ENCODE measurements at places on chromosomes 2 and 18.

- DNase-seq = peak; percentile 94
Observed at GRCh38 chr2:5691985-5692529, at the start of gene SOX11. Gene SOX11 (plus strand): TSS chr2:5692384. CDS start chr2:5692722, 338 bp downstream.

DNA sequence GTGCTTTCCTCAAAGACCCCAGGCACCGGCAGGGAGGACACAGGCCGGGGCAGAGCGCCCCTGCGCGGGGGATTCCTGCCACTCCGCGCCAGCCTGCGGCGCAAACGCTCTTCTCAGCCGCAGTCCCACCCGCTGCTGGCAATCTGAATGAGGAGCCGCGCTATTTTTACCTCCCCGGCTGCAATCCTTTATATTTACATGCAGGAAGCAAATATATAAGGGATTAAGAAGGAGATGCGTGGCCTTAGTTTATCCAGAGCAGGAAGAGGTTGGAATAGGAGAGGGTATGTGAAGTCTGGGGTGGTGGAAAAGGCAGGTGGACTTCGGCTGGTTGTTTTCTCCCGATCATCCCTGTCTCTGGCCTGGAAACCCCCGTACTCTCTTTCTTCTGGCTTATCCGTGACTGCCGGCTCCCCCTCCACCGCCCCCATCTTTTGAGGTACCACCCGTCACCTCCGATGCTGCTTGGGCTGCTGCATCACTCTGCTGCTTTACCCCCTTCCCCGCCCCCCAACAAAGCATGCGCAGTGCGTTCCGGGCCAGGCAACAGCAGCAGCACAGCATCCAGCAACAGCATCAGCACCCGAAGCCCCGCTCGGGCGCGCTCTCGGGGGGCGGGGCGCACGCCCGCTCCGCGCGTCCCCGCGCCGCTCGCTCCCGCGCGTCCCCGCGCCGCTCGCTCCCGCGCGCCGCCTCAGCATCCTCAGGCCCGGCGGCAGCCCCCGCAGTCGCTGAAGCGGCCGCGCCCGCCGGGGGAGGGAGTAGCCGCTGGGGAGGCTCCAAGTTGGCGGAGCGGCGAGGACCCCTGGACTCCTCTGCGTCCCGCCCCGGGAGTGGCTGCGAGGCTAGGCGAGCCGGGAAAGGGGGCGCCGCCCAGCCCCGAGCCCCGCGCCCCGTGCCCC lies at the start of gene ADAM23:
ADAM23 (plus strand) TSS at position 700 of the 902 bp plus-strand sequence. CDS start 335 bp downstream, outside the sequence.
- peak; percentile 29 for DNase-seq

- no peak for DNase-seq
Observed at GRCh38 chr2:216183462-216183861, 74.3 kb downstream of the XRCC5 start.

- DNase-seq = no peak
Observed at GRCh38 chr2:241801611-241802420, 7.2 kb upstream of the NEU4 start.

DNA sequence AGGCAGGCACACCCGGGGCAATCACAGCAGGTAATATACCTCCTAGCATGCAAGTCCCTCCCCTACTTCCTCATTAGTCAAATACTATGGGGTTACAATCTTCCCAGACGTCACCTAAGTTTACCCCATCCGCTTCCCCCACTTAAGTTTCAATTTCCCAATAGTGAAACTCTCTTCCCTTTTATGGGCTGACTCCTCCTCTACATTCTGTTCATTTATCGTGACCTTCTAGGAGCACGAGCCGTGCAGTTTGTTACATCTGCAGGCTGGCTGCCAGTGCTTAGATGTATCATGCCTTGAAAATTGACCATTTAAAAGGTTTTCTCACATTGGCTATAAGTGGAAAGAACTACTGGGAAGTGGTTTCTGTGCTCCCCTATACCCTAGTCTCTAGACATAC lies 1357.8 kb upstream of the CRIM1 start:
- no peak for DNase-seq

DNA sequence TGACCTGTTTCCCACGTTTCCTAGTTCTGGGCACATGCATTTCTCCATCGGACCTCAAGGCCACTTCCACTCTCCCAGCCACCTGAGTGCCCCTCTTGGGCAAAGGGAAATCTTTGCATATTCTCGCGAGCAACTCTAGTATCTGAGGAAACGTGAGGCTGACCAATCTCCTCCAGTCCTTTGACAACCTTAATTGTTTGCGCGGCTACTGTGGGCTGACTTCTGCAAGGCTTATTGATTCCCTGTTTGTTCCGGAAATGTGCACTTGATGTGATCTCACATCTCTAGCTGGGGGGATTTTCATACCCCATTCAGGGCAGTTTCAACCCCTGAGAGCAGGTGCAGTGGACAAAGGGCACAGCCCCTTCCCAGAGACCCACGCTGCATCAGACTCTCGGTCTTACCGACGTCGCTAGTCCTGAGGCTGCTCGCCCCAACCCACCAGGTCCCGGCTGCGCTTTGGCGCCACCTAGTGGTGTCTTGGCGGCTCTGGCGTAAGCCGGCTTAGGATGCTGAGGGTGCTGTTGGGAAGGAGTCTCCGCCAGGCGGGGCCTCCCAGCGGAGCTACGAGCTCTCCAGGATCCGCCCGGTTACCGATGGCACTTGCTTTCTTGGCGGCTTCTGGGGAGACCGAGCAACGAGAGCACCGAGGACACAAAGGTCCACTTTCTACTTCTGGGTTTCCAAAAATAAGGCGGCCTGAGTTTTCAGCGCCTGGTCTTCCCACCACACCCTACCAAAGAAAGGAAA lies 24.8 kb upstream of the SPR start:
- peak; percentile 71 for DNase-seq

GRCh38 chr2:36587556-36587955 lies 10.4 kb downstream of the FEZ2 start:
- no peak for DNase-seq

DNA sequence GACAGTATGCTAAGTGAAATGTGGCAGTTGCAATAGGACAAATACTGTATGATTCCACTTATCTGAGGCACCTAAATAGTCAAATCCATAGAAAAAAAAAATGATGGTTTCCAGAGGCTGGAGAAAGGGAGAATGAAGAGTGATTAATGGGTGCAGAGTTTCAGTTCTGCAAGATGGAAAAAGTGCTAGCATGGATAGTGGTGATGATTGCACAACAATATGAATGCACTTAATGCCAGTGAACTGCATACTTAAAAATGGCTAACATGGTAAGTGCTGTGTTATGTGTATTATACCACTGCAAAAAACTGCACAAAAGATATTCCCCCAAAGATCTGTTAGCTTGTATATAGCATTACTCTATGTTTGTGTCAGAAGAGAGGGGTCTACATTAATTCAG lies 185.4 kb downstream of the INHBB start:
- no peak for DNase-seq

GRCh38 chr2:73175663-73176204 lies 26.6 kb upstream of the NOTO start:
- DNase-seq = peak; percentile 56

- no peak for DNase-seq
Observed at GRCh38 chr2:143463719-143464118, 334.5 kb downstream of the ARHGAP15 start.

GRCh38 chr2:127607399-127607908 lies 38.5 kb upstream of the GPR17 start:
- DNase-seq = no peak

GRCh38 chr2:213787869-213788268 lies 503.6 kb downstream of the SPAG16 start:
- no peak for DNase-seq

- no peak for DNase-seq
Observed at GRCh38 chr2:194824450-194824849, 832.6 kb upstream of the SLC39A10 start.

GRCh38 chr2:26757873-26758789 lies 6.0 kb upstream of the SLC35F6 start:
- peak; percentile 99 for DNase-seq

- no peak for DNase-seq
Observed at GRCh38 chr18:47244086-47244485, 7.4 kb downstream of the SKOR2 start.

DNA sequence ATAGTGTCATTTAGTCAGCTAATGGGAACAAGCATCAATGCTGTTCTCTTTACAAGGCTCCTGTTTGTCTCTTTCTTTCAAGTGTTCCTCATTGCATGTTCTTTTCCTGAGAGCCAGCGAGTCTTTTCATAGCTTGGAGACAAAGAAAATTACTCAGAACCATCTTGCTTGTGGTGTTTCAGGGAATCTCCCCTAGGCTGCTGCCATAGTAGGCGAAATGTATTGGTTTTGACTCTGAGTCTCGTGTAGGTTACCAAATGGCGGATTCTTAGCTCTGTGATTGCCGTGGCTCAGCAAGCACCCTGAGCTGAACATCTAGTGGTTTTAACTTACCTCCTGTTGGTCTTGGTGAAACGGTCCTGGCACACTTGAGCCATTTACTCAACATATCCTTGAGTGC lies 68.7 kb downstream of the RHBDD1 start:
- DNase-seq = no peak

DNA sequence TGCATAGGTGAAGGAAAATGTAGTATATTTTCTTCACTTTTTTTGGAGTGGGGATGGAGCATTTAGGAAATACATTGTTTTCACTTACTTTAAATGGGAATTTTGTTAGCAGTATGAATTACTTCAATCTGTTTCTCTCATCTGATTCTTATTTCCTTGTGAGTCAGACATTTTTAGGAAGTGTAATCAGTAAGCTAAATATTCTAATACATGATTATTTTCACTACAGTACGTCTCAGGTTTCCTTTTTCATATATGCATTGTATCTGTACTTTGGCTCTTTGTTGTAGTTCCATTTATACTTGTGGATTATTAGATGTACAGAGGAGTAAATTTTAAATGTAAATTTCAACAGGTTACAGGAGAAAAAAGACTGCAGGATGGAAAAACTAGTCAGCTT lies 27.9 kb downstream of the GPD2 start:
- DNase-seq = no peak

- no peak for DNase-seq
Observed at GRCh38 chr2:86000131-86000937, 105.4 kb downstream of the POLR1A start.

DNA sequence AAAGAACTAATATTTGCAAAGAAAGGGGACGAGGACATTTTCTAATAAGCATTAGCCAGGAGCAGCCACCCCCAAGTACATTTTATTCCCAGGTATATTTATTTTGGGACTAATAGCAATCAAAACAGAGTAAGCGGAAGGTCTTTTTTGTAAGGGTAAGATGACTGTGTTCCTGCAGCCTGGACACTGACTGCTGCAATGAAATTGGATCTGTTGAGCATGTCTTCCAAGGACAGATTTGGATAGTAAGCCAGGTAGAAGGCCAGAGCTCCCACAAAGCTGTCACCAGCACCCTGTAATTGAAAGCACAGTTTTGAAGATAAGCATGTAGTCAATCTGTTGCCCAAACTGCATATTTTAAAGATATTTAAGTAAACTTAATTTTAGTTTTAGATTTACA lies 10.0 kb downstream of the MRPL33 start:
- no peak for DNase-seq

GRCh38 chr2:16420421-16420820 lies 245.2 kb downstream of the CYRIA start:
- no peak for DNase-seq

GRCh38 chr2:62032096-62032495 lies 126.6 kb downstream of the COMMD1 start:
- DNase-seq = no peak

GRCh38 chr2:45567974-45568789 lies 42.9 kb downstream of the SRBD1 start:
- DNase-seq = peak; percentile 25

GRCh38 chr18:3879114-3879835 lies 429.3 kb downstream of the TGIF1 start:
- no peak for DNase-seq

DNA sequence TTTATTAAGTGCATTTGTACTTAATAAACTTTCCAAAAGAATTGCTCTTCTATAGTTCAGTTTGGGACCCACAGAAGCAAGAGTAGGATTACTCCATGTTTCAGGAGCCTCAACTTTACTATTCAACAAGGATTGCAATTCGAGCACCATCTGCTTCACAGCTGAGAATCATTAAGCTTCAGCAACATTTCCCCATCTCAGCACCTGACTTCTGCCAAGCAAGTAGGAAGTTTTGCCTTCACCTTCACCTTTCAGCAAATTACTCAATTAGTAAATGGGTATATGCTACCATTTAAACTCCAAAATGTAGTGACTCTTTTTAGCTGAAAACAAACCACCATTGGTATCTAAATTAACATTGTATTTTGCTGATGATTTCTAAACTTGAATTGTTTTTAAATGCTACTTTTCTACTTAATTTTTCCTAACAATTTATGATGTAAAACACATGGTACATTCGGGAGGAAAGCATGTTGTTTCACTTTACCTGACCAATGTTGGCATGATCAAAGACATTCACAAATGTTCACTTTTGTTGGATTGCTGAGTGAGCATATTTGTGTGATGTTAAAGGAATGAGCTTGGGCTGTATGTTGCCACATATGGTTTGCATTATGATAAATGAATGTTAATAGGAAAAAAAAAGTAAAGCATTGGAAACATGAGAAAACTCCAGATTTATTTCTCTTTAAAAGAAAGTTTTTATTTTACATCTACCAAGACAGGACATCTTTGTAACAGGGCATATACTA lies 159.2 kb downstream of the GULP1 start:
- DNase-seq = no peak

- DNase-seq = peak; percentile 73
Observed at GRCh38 chr2:38959938-38960608, 70.4 kb downstream of the ARHGEF33 start.

DNA sequence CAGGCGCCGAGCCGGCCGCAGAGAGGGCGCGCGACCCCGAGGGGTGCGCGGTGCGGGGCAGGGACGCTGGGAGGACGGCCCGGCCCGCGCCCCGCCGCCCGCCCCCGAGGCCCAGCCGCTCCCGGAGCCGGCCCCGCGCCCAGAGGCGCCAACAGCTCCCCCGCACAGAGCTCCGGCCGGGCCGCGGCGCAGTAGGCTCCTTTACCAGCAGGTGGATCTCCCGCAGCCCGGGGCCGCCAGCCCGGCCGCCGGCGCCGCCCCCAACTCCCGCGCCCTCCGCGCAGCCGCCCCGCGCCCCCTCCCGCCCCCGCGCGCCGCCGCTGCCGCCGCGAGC lies 258 bp downstream of the MGAT4A start:
- DNase-seq = no peak
